ENCODE measurements at places on chromosomes 5 and 9.

DNA sequence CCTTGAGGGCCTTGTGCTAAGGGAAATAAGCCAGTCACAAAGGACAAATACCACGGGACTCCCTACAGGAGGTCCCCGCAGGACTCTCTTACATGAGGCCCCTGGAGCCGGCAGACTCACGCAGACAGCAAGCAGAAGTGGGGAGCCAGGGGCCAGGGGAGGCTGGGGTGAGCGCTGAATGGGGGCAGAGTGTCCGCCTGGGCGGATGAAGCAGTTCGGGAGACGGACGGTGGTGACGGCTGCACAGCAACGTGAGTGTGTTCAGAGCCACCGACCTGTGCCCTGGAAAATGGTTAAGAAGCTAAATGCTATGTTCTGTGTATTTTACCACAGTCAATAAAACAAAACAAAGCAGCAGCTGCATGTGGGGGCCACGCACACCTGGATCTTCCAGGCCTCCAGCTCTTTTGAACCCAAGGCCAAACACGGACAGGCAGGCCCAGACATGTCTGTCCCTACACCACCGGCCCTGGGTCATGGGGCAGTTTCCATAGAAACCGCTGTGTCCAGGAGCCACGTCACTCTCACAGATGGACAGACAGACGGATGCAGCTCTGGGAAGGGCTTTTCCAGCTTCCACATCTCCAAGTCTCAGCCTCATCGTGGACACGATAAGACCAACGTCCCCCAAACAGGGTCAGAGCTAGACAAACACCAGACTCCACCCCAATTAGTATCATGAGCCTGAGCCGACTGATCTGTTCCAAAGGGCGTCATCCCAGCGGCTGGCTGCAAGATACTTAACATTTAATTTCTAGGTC, 103.9 kb downstream of the VAV2 start:
- ATAC-seq: no peak

DNA sequence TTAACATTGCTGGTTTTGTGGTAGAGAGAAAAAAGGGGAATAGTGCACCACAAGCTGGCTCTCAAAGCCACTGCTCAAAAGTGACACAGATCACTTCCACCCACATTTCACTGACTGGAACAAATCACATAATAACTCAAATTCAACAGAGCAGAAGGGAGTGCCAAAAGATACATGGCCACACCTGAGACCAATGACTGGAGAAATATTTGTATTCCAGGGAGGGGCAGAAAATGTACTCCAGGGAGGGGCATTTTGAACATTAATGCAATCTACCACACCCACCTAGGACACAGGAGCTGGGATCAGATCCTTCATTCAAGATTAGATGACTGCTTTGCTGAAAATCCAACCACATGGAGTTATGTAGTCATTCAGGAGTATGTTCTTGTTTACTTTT, 44.8 kb upstream of the ALDOB start:
- no peak for ATAC-seq

GRCh38 chr5:83740741-83741140, 20.1 kb upstream of the HAPLN1 start:
- ATAC-seq: no peak

DNA sequence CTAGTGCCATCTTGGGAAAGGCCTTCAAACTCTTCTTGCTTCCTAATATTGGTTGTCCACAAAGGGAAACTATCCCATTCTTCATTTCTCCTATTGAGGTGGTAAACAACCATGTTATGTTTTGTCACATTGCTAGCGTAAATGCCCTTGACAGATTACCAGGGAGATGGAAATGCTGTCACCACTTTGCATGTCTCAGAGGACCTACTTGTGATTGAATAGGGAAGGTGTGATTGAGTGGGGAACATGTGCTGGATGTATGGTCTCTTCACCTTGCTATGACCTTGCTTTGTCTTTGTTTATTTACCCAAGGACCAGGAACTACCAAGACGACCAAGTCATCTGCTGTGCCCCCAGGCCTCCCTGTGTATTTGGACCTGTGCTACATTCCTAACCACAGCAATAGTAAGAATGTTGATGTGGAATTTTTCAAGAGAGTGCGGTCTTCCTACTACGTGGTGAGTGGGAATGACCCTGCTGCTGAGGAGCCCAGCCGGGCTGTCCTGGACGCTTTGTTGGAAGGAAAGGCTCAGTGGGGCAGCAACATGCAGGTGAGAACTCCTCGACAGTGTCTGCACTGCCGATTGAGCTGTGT, 96.1 kb downstream of the MAP1B start:
- ATAC-seq: no peak

DNA sequence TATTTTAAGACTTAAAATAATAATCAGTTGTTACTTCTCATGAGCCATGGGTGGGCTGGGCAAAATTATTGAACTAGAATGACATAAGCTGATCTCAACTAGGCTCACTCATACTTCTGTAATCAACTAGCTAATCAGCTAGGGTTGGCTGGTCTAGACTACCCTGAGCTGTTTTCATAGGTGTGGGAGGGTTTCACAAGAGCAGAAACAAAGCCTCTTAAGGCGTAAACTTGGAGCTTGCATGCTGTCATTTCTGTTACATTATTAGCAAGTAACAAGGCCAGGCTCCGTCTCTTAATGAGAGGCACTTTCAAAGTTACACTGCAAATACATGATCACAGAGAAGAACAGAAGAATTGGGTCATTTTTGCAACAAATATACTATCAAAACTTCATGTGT, 57.2 kb upstream of the GHR start:
- ATAC-seq: no peak
